Astrocyte (in vitro differentiated cells and primary cell): ENCODE measurements at places on chromosomes 3 and 15.
A peak's percentile ranks its signal among the peaks of the same experiment; 100 is the strongest.

- DNase-seq, result no peak
These were observed 1.6 kb upstream of the IMP3 start for GRCh38 chr15:75641603-75642002.

DNA sequence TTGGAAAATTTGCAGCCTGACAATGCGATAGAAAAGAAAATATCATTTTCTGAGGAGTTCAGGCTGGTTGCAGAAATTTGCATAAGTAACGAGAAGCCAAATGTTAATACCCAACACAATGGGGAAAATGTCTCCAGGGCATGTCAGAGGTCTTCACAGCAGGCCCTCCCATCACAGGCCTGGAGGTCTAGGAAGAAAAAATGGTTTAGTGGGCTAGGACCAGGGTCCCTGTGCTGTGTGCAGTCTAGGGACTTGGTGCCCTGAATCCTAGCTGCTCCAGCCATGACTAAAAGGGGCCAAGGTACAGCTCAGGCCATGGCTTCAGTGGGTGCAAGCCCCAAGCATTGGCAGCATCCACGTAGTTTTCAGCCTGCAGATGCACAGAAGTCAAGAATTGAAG is 14.5 kb upstream of the AP4E1 start:
- DNase-seq, result no peak

- DNase-seq, result no peak
These were observed 11.5 kb downstream of the CRYGS start for GRCh38 chr3:186532598-186533072.

DNA sequence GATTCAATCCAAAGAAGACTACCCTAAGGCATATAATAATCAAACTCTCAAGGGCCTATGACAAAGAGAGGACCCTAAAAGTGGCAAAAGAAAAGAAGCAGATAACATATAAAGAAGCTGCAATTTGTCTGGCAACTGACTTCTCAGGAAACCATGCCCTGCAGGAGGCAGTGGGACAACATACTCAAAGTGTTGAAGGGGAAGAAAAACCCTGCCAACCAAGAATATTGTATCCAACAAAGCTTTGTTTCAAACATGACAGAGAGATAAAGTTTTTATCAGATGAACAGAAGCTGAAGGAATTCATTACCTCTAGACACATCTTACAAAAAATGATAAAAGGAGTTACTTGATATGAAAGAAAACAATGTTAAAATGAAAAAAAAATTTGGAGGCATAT is 167.1 kb downstream of the VPS13C start:
- DNase-seq, result no peak

DNA sequence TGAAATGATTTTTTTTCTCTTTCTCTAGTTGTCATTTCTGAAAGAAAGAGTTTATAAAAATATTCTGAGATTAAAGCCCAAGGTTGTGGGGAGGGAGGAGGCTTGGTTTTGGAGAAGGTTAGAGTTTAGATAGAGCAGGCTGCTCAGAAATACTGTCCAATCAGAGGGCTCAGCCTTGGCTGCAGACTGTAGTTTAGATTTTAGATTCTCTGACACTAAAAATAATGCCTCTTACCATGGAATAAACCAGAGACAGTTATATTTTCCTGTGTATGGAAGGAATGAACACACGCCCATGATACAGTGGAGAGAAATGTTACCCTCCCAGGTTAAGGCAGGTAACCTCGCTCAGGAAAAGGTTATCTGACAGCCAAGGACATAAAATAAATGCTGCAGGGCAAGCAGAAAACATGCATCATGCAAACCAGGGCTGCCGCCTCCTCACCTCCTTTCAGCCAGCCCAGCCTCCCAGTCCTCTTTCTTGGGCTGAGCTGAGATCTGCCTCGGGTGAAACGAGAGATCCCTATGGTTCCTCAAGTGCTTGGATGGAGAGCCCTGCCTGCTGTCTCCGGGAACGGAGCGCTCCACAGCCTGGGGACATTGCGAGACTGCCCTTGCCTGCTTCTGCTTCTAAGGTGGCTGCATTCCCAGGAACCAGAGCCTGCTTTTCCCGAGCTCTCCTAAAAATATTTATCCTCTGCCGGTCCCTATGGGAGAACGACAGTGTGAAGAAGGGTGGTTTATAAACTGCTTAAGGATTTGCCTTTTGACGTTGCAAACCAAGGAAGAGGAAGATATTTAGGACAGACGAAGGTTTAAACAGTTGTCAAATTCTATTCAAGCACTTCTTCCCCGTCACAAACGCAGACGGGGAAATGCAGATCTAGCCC is 848 bp downstream of the NCEH1 start:
- peak; percentile 39 for DNase-seq

- DNase-seq, result no peak
These were observed 26.5 kb downstream of the SPINK8 start for GRCh38 chr3:48306860-48307530.
